T-helper 9 cell (primary cell): ENCODE measurements at places on chromosomes 13 and 19.

- DNase-seq, result no peak
Observed at GRCh38 chr13:38684714-38685113, 2.2 kb upstream of the FREM2 start.

GRCh38 chr19:38172001-38172400, 52.0 kb downstream of the DPF1 start:
- DNase-seq, result no peak

- no peak for DNase-seq
Observed at GRCh38 chr13:114140906-114141250, 8.5 kb upstream of the RASA3 start.

DNA sequence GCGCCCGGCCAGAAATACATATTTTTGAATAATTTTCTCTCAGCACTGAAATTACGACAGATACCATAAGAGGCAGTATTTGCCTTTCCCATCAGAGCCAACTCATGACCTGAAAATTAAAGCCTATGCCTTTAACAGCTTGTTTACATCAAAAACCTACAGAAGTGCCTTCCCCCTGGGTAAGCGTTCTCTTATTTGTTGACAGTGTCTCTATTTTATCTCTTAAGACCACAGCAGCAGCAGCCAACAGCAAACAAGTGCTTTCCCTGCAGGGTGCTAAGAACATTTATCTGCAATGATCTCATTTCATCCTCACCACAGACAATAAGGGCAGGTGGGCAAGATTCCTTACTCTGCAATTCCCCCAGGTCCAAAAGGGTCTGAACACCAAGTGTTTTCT, 6.0 kb downstream of the AKAP8L start:
- no peak for DNase-seq

DNA sequence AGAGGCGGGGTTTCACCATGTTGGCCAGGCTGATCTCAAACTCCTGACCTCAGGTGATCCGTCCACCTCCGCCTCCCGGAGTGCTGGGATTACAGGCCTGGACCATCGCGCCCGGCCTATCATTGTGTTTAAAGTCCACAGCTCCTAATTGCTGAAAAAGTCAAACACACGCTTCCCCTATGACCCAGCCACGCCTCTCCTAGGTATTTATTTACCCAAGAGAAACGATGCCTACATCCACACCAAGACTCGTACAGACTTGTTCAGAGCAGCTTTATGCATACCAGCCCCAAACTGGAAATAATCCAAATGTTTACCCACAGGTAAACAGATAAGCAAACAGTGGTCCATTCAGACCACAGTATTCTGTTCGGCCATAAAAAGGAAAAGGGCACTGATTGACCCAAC, 15.1 kb downstream of the ZNRF4 start:
- no peak for DNase-seq

DNA sequence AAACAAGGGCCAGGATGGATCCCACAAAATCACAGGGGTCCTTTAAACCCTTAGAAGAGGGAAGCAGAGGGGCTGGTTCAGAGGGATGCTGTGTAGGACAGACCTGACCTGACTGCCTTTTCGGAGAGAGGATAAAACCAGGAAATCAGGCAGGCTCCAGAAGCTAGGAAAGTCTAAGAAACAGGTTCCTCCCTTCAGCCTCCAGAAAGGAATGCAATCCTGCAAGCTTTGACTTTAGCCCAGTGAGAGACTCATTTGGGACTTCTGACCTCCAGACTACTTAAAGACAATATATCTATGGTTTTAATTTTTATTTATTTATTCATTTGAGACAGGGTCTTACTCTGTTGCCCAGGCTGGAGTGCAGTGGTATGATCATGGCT, 5.3 kb downstream of the RAB20 start:
- DNase-seq, result no peak

GRCh38 chr13:41864658-41865057, 96.3 kb downstream of the VWA8 start:
- DNase-seq, result no peak

DNA sequence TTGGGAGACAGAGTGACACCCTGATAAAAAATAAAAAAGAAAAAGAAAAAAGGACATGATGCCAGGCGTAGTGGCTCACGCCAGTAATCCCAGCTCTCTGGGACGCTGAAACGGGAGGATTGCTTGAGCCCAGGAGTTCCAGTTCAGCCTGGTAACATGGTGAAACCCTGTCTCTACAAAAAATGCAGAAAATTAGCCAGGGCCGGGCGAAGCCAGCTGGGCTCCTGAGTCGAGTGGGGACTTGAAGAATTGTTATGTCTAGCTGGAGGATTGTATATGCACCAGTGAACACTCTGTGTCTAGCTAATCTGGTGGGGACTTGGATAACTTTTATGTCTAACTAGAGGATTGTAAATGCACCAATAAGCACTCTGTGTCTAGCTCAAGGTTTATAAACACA, 32.3 kb downstream of the TMPRSS9 start:
- no peak for DNase-seq

- DNase-seq, result no peak
Observed at GRCh38 chr19:2282062-2282861, at the start of gene PEAK3. PEAK3 (minus strand) TSS chr19:2282175; CDS start chr19:2280931, 1,244 bp downstream.

- DNase-seq, result no peak
Observed at GRCh38 chr19:18733196-18733647, 49.7 kb downstream of the CRTC1 start.

GRCh38 chr13:73039201-73040108, 19.4 kb upstream of the KLF5 start:
- DNase-seq, result no peak

- DNase-seq, result peak; percentile 52
Observed at GRCh38 chr19:18519962-18520847, 1.7 kb downstream of the ELL start.

DNA sequence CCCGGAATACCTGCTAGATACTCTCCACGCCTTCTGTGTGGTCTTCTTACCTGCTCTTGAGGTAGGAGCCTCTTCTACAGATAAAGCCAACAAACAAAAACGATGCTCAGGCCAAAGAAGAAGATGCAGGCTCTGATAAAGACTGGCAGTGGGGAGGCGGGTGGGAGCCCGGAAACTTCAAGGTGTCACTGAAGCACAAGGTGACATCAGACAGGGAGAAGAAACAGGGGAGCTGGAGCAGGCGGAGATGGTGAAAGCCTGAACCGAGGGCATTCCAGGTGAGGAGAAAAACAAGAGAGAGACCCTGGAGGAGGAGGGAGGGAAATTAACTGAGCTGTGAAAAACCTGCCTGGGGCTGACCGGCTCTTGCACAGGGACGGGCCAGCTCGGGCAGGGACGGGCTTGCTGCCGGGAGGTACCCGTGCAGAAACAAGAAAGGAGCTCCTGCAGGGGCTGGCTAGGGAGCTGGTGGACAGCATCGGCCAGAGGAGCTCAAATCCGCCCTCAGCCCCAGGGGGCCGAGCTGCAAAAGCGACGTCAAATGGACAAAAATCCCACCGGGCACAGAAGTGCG, 19.0 kb downstream of the GNG7 start:
- no peak for DNase-seq

GRCh38 chr13:101569807-101570206, 117.3 kb downstream of the ITGBL1 start:
- DNase-seq, result no peak

- no peak for DNase-seq
Observed at GRCh38 chr13:93249364-93250306, 23.0 kb downstream of the GPC6 start.

- DNase-seq, result no peak
Observed at GRCh38 chr13:112111239-112111857, 44.4 kb downstream of the SOX1 start.

DNA sequence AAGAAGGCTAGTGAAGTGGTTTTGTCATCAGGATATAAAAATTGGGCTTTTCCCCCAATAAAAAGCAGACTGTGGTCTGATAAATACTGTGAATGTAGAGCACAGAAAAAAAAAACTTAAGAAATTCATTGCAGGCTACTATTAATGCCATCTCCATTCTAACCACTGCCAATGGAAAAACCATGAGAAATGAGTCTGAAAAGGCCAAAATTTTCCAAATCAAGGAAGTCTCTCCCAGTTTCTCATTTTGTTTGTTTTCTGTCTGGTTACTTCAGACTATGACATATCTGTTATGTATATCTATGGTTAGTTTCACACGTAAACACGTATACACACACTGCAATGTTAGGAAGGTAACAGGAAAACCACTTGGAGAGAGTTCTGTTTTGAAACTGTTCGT, 193.6 kb upstream of the TSC22D1 start:
- no peak for DNase-seq

- DNase-seq, result no peak
Observed at GRCh38 chr13:39051157-39051556, 12.9 kb downstream of the NHLRC3 start.

- peak; percentile 77 for DNase-seq
Observed at GRCh38 chr19:31214086-31214485, 135.2 kb downstream of the TSHZ3 start.

GRCh38 chr13:113045251-113046127, 60.1 kb upstream of the F7 start:
- no peak for DNase-seq

- no peak for DNase-seq
Observed at GRCh38 chr13:22629374-22629773, 551.4 kb upstream of the SGCG start.

DNA sequence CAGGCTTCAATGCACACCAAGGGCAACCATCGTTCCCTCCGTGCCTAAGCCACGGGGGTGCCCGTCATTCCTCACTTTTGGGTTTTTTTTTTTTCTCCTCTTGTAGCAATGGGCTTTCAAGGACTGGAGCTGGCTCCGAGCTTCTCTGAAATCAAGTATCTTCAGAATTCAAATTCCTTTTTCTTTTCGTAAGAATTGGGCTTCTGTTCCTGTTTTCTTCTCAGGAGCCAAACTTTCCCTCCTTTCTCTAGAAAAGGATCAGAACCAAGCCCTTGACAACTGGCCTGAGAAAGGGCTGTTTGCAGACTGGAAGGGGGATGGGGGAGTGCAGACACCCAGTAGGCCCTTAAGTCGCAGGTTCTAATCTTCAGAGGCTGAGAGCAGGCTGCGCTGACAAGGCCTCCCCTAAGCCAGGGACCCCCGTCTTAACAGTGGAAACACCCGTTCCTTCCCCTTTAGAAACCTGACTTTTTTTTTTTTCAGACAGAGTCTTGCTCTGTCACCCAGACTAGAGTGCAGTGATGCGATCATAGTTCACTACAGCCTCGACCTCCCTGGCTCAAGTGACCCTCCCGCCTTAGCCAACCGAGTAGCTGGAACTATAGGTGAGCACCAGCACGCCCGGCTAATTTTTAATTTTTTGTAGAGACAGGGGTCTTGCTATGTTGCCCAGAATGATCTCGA, 51.6 kb downstream of the RFX2 start:
- no peak for DNase-seq

GRCh38 chr19:49106648-49107135, 7.5 kb upstream of the LIN7B start:
- peak; percentile 64 for DNase-seq

DNA sequence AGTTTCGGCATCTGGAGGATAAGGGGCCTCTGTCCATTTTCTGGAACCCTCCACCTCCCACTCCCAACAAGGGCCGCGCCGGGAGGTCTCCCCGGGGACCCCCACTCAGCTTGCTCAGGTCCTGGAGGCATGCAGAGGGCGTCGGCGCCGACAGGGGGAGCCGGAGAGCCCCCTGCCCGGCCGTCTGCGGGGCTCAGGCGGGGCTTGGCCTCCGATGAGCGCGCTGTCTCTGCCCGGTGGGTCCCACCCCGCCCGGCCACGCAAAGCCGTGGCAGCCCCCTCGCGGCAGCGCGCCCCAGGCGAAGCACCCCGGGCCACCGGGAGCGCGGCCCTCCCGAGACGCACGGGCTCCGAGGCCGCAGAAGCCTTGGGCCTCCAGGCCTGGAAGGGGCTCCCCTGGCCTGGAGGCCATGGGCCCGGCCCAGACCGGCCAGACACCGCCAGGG, 149.7 kb upstream of the ZNF536 start:
- no peak for DNase-seq

- DNase-seq, result no peak
Observed at GRCh38 chr13:101655435-101655834, 203.0 kb downstream of the ITGBL1 start.

DNA sequence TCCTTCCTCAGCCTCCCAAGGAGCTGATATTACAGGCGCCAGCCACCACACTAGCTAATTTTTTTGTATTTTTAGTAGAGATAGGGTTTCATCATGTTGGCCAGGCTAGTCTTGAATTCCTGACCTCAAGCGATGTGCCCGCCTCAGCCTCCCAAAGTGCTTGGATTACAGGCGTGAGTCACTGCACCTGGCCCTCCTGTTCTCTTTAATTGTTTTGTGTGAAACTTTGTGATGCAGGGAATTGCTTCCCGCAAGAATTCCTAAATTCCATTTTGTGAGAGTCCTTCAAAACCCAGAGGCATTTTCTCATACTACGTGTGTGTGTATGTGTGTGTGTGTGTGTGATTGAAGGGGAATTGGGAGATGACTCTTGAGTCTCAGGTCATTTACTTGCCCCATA, 65.0 kb upstream of the ZNF835 start:
- no peak for DNase-seq

- DNase-seq, result no peak
Observed at GRCh38 chr13:113397608-113398425, 33.9 kb upstream of the GRTP1 start.

DNA sequence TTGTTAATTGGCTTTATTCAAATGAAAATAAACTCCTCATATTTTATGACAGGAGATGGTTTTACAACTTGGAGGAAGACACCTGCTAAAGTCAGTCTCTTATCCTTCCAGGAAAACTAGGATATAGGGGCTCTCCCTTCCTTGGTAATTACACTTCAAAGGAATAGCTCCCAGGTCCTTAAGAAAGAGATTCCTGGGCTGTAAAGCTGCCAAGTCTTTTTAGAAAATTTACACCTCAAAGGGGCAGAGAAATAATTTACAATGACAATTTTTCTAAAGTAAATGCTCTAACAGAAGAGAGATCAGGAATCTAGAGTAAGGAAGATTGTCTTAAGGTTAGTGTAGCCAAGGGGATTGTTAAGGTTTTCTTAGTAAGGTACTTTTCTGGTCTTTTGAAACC, 1359.0 kb downstream of the OLFM4 start:
- DNase-seq, result no peak

GRCh38 chr19:48818234-48818820, 7.5 kb upstream of the BCAT2 start:
- DNase-seq, result no peak

- no peak for DNase-seq
Observed at GRCh38 chr13:20424949-20425348, 100.7 kb downstream of the CRYL1 start.

DNA sequence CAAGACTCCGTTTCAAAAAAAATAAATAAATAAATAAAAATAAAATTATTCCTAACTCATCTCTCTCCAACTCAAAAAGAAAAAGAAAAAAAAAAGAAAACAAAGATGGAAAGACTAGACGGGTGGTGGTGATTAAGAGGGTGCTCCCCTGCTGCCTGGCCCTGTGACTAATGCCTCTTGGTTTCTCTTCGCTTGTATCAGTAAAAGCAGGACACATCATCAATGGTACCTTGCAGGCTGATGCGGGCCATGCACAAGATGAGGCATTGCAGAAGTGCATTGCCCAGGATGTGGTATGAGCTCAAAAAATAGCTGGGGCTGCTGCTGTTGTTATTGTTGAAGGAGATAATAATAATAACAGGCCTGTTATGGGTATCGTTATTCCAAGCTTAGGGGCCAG, 14.6 kb downstream of the ACER1 start:
- DNase-seq, result no peak

DNA sequence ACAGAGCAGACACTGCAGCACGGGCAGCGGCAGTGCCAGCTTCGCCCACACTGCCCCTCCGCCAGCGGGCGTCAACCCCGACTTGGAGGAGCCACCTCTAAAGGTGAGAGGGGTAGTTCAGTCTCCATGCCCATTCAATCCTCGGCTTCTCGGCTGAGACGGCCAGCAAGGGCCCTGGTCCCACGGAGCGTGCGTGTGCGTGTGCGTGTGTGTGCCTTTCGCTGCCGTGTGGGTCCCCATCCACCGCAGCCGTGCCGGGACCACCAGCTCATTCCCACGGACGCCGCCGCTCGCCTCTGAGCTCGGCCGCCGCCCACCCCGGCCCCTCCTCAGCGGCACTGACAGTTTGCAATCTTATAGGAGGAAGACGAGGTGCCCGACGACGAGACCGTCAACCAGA, 55.5 kb upstream of the LDLR start:
- no peak for DNase-seq
